Hematopoietic multipotent progenitor cell treated with erythropoietin and hydrocortisone succinate and interleukin-3 and kit ligand, for 17 days (in vitro differentiated cells): ENCODE measurements at places on chromosomes 4 and X.

GRCh38 chr4:73222466-73223257 is 35.9 kb downstream of the ANKRD17 start:
- DNase-seq, result peak; percentile 72

- no peak for DNase-seq
These were observed 455.6 kb upstream of the BOD1L1 start for GRCh38 chr4:14083150-14083549.

- DNase-seq, result no peak
These were observed 285.9 kb downstream of the SLC7A11 start for GRCh38 chr4:137956256-137956655.

DNA sequence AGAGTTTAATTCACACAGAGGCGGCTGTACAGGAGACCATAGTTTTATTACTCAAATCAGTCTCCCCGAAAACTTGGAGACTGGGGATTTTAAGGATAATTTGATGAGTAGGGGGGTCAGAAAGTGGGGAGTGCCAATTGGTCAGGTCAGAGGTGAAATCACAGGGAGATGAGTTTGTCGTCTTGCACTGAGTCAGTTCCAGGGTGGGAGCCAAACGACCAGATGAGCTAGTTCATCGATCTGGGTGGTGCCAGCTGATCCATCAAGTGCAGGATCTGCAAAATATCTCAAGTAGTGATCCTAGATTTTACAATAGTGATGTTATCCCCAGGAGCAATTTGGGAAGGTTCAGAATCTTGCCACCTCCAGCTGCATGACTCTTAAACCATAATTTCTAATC is 4.0 kb downstream of the ETFDH start:
- DNase-seq, result no peak

DNA sequence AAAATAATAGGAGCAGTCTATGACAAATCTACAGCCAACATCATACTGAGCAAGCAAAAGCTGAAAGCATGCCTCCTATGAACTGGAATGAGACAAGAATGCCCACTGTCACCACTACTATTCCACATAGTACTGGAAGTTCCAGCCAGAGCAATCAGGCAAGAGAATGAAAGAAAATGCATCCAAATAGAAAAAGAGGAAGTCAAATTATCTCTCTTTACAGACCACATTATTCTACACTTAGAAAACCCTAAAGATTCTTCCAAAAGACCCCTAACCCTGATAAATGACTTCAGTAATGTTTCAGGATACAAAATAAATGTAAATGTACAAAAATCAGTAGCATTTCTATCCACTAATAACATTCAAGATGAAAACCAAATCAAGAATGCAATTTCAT is 249.0 kb downstream of the STK32B start:
- no peak for DNase-seq

DNA sequence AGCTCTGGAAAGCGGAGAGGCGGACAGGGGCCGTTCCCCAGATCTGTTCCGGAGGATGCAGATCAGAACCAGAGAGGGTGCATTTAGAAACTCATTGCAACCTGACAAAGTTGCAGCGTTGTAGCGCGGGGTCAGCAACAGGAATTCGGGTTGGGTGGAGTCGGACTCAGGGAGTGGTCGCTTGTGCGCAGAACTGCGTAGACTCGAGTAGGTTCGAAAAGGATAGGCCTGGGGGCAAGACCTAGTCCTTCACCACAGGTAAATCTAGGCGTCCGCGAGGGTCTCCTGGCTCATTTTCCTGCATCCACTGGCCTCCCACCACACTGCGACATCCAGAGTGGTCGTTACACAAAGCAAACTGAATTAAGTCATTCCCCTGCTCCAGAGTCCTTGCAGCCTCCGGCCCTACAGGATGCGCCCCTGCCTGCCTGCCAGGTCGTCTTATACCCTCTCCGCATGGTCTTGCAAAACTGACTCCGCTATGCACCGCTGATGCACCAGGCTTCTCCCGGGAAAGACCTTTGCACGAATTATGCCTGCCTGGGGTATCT is 4.7 kb upstream of the ZNF518B start:
- no peak for DNase-seq

DNA sequence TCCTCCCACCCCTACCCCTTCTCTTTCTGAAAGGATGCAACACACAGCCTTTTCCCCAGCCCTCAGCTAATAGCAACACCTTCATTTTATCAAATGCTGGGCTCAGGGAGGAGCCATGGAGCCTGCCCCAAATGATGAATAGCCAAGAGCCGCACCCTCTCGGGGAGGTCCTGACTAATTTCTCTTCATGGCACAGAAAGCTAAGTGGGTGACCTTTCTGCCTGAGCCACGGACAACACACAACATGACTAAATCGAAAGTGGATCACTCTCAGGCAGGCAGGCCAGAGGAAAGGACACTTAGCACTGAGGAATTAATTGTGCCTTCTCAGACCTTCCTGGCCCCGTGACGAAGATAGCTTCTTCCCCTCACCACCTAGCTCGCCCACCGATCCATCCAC is 165.1 kb upstream of the RAI2 start:
- DNase-seq, result no peak

- no peak for DNase-seq
These were observed 52.7 kb downstream of the DCLK2 start for GRCh38 chr4:150130933-150131332.

DNA sequence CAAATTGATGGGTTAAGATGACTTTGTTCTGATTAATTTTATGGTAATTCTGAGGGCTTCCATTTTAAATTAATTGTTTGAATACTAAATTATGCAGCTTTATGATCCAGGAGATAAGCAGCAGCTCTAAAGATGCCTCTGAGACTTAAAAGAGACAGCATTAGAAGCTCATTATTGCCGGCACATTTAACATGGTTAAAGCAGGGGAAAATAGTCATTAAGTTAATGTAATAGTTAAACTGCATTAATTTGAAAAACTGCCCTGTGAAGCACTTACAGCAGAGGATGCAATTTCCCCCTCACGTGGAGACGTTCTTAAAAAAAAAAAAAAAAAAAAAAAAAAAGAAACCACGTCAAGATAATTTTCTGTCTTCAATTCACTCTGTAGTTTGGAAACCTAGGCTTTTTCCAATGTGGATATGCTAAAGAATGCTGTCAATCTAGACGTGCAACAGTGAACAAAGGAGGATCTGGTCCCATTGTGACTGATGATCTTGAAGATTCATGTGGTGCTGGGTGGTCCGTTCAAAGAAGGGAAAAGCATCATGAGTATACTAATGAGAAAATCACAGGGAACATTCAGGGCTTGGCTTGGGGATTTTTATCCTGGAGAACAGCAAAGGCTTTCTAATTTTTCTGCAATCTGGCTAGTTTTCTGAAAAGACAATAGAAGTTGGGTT is 440.6 kb upstream of the HS3ST1 start:
- DNase-seq, result no peak

- no peak for DNase-seq
These were observed 253.3 kb downstream of the NAP1L3 start for GRCh38 chrX:93420090-93420489.

GRCh38 chr4:56272927-56273326 is 114.4 kb downstream of the AASDH start:
- no peak for DNase-seq

DNA sequence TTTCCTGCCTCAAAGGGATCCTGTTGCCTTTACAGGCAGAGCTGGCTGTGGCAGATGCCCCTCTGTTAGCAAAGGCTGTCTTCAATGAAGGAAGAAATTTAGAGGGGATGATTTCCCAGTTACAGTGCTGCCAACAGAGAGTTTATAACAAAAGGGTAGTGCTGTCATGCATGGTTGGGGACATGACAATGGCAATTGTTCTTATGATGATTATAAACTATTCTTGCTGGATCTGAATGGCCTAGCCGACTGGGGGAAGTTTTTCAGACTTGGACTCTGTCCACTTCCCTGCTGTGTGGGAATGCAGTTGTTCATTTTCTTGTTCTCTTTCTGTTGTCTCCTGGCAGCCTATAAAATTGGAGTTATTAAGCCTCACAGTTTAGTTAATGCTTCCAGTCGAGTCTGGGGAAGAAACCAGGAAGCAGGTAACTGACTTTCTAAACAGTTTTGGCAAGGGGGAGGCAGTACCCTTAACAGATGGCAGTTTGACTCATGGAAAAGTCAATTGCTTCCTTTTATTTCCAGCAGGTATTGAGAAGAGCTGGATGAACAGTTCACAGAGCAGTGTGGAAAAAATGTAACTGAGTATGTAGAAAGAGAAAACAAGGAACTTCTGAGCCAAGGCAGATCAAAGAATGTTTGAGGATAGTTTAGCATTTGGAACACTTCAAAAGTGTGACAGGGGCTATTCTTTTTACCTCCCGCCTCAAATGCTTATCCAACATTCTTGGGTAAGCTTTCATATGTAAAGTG is 582.6 kb downstream of the RAPGEF2 start:
- DNase-seq, result no peak
